ENCODE measurements at places on chromosomes 6 and 20. TPM values are rescaled to one million over a fixed set of nuclear protein-coding genes. Genes with fewer than 3 reads are reported as not detected.

DNA sequence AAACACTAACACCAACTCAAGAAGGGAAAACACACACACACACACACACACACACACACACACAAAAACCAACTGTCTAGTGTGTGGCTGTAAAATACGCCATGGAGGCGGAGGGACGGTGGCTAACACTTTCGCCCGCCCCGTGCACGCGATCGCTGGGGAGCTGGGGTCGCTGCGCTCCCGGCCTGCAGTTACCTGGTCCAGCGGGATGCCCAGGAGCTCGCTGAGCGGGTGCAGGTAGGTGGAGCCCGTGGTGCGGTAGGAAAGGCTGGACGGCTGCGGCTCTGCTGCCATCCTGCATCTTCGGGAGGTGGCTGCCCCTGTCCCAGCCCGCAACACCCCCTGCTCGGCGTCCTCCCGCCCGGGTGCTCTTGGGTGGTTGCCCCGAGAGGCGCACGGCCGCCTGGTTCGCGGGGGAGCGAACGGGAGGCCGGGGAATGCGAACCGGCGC, 303 bp downstream of the MBOAT1 start:
- DNase-seq: no peak

- DNase-seq: no peak
These were observed 645.8 kb upstream of the ARID1B start for GRCh38 chr6:156131221-156131903.

DNA sequence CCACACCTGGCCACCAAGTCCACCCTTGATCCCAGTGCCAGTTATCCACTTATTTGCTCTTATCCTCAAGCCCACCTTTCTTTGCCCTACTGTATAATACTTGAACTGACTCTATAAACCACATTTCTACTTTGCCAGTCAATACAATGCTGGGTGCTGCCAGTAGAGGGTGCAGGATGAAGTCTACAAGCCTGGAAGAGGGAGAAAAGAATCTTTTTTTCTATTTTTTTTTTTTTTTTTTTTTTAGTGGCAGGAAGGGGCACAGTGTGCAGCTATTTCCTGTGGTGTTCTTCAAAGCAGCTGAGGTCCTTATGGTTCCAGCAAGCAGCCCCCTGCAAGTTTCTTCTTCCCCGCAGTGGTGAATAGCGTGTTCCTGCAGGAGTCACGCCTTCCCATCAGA, 22.2 kb upstream of the GABRR1 start:
- DNase-seq: no peak

GRCh38 chr6:136666041-136666440, 115.8 kb upstream of the MAP7 start:
- no peak for DNase-seq

DNA sequence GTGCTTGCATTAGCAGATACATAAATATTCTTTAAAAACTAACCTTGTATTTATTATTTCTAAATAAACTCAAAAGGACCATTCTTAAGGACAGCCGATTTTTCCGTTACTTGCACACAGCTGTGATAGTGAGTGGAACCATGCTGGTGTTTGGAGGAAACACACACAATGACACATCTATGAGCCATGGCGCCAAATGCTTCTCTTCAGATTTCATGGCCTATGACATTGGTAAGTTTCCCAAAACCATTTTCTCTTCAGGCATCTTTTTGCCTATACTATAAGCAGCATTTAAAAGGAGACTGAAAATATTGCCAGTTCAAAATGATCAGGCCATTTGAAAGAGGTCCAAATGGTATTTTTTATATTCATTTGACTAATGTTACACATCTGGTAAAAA, 92.3 kb downstream of the ATRN start:
- no peak for DNase-seq

- DNase-seq: peak; percentile 68
These were observed 237.8 kb downstream of the LY86 start for GRCh38 chr6:6826095-6826901.

DNA sequence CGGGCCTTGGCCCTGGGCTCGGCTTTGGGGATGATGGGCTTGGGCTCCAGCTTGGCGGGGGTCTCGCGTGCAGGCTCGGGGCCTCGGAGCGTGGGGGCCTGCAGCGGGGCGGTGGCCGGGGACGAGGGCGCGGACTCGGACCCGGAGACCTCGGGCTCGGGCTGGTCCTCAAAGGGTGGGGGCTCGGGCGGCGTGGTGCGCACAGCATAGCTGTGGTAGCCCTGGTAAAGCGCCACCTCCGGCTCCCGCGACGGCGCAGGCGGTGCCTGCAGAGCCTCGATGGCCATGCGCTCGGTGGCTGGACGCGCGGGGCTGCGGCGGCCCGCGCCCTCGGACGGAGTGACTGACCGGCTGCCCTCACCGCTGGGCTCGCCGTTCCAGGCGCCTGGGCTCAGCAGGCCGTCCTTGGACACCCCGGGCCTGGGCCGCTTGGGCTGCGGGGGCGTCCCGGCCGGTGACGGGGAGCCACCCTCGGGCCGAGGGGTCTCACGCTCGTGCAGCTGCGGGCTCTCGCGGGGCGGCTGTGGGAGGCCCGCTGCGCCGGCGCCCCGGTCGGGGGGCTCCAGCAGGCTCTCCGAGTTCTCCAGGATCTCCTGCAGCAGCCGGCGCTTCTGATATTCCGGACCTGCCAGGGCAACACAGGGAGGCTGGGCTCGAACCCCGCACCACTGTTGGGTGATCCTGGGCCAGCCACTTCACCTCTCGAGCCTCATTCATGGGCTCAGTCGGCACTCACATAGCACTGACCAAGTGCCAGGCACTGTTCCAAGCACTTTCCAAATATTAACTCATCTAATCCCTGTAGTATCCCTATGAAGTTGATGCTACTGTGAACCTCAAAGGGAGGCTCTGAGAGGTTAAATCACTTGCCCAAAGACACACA, 71.0 kb downstream of the JPH2 start:
- DNase-seq: no peak

DNA sequence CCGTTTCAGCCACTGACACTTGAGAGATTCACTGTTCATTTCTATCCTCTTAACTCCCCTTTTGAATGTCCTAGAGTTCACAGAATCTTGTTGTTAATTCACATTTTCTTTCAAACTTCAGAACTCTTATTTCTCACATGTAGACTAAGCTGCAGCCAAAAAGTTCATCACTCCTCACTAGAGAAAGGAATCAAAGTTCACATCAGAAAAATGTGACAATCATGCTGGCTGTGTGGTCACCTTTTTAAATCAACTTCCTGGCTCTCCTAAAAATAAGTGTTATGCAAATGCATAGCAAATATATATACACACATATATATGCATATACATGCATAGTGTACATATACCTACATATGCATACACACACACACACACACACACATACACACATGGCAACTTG, 123.0 kb downstream of the CBLN4 start:
- DNase-seq: no peak

- no peak for DNase-seq
These were observed 39.5 kb downstream of the SLC22A1 start for GRCh38 chr6:160160929-160161646.

GRCh38 chr6:39446909-39447308, 124.4 kb upstream of the KCNK16 start:
- DNase-seq: no peak

- no peak for DNase-seq
These were observed 15.8 kb downstream of the TFEB start for GRCh38 chr6:41719436-41720261.

- no peak for DNase-seq
These were observed 50.3 kb upstream of the MCM9 start for GRCh38 chr6:118985123-118985830.

- DNase-seq: peak; percentile 51
These were observed 109.9 kb downstream of the RIN2 start for GRCh38 chr20:19867940-19868371.

DNA sequence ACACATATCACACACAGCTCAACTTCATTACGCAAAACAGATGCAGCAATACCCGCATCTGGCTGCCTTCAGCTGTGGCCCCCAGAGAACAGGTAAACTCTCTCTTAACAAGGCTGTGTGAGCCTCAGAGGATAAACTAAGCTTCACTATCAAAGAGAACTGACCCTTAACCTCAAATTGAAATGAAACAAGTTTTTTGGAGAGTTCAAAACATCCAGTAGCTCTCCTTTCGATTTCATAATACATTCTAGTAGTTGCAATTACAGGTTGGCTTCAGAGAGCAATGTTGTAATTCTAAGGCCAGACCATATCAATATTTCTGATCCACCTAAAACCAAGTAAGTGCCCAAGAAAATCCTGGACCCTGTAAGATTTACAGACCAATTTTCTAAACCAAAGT, 113.5 kb downstream of the FAXC start:
- no peak for DNase-seq

GRCh38 chr20:10714236-10714975, 40.6 kb upstream of the JAG1 start:
- DNase-seq: no peak

DNA sequence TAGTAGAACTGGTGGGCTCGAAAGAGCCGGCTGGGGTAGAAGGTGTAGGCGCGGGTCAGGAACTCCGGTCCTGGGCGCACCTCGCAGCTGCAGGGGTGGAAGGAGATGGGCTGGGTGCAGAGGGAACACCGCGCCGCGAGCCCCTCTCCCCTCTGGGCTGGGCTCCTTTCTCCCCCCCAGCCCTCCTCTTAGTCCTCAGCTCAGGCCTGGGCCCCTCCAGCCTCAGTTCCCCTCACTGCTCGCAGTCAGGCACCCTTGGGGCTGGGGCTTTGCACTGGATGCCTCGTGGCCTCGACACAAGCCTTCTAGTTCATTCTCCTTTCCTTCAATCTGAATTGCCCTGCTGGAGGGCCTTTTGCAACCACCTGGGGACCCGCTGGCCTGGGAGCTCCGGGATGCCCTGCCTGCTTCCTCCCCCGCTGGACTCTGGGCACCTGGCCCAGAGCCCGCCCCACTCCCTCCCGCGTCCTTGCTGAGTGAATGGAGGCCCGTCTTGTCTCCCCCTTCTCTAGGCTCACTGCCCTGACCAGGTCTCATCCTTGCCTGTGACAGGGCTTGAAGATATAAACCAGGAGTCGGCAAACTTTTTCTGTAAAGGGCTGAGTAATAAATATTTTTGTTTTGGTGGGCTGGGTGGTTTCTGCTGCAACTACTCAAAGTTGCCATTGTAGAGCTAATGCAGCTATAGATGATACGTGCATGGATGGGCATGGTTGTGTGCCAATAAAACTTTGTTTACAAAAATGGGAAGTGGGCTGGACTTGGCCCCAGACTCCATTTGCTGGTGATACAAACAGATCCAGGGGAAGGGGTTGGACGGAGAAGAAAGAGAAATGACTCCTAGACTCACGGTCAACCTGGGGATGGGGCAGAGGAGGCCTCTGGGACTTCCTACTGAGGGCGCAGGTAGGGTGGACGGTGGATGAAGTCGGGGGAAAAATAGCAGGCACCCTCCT, 47.3 kb downstream of the APCDD1L start:
- DNase-seq: no peak

DNA sequence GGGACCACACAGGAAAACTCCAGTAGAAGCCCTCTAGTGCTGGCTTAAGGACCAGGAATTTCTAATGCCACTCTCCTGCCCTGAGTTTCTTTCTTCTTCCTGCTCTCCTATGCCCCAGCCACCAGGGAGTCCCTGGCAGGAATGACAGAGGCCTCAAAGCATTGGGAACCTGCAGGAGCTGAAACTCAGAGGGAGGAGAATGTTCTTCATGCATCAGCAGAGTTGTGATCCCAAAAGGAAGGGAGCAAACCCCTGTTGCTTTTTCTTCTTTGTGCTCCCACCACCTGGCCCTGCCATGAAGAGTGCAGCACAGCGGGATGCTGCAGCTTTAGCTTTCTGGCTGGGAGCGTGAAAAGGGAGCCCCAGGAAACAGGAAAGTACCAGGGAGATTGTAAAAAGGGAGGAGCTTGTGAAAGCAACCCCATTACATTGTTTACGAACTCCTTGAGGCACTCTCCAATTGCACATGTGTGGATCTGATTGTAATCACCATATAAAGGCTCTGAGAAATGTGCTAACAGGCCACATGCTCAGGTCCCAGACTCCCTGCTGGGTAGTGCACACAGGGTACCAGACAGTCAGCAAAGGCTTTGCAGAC, 34.7 kb upstream of the FKBP1A start:
- DNase-seq: no peak

GRCh38 chr6:4661391-4661790, 114.8 kb upstream of the CDYL start:
- DNase-seq: no peak

DNA sequence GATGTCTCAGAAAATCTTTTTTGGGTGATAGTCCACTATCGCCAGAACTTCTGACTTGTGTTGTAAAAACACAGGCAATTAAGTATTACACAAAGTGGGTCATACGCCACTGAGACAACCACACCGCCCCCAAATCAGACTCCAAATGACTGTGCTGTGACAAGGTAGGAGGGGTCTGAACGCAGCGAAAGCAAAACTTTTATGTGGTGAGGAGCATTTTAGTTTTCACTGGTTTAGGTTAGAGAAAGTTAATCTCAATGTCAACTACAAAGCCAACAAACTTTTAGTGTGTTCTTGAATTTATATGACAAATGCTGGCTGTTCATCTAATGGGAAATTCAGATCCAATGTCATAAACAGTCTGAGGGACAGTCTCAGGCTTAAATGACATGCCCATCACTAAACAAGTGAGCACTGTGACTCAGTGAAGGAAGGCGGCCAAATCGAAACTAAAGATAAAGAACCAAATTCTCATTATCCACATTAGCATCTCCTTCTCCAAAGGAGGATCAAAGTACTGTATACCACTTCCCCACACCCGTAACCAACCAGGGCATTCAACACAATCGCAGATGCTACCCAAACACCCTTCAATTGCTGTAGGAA, 186.7 kb downstream of the GJA10 start:
- no peak for DNase-seq

DNA sequence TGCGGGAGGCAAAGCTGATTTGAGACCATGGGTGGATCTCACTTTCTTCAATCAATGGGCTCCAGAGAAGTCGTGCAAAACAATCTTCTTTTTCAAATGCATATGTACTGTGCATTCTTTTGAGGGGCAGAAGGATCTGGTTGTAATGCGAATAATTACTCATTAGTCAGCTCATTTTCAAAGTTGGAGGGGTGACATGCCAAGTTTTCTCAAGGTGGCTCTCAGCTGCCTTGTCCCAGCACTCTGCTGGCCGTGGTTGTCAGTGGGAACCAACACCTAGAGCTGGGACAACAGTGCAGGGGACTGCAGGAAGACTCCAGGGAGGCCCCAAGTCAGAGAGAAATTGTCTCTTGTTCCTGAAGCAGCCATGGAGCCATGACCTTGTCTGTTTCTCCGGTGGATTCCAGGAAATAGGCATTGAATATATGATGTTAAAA, 25.3 kb downstream of the MYT1 start:
- no peak for DNase-seq

The PDE7B gene
- 24.5 TPM for total RNA-seq

The L3MBTL1 gene
- total RNA-seq: 5.7 TPM

The TRIM15 gene
- not detected for total RNA-seq

The ATAT1 gene
- total RNA-seq: 1.7 TPM

The SEMG1 gene
- not detected for total RNA-seq

The PKIB gene
- total RNA-seq: 0.35 TPM

The KCNS1 gene
- total RNA-seq: not detected

The LY6G6F gene
- total RNA-seq: not detected

The MCCD1 gene
- not detected for total RNA-seq

The FAM83C gene
- total RNA-seq: not detected

The ZNF343 gene
- 5.8 TPM for total RNA-seq

The LSM2 gene
- total RNA-seq: 20.1 TPM

The VSTM2L gene
- 10.3 TPM for total RNA-seq

The MCM9 gene
- 6.0 TPM for total RNA-seq

The OR2B6 gene
- total RNA-seq: not detected

The PRKN gene
- total RNA-seq: 23.1 TPM

The KIAA0408 gene
- 2.4 TPM for total RNA-seq

The SIRPD gene
- not detected for total RNA-seq

The HLA-DQA2 gene
- 2.7 TPM for total RNA-seq
